NCI-H2171 treated with DMSO at 0.1 percent for 48 hours (cell line): ENCODE measurements at places on chromosomes 2 and 18.

DNA sequence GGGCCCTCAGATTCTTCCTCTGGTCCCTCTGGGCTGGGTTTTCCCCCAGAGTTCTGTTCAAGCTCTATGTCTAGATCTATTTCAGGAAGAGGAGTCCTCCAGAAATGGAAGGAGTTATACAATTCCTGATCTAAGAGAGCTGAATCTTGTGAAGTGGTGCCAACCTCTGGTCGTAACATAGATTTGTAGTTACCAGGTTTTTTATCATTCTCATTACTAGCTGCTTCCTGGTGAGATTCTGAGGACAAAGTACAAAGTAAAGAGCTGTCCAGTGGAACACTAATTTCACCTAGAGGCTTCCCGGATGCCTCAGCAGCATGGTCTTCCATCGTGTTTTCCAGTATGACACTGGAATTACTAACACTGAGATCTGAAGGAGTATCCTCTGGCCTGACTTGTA, 44.1 kb downstream of the PPP4R1 start:
- no peak for DNase-seq

- no peak for DNase-seq
Measured at GRCh38 chr2:55779459-55780421, 86.1 kb upstream of the PNPT1 start.

GRCh38 chr2:150259746-150260145, 227.7 kb downstream of the RND3 start:
- DNase-seq = no peak

- no peak for DNase-seq
Measured at GRCh38 chr2:223099561-223099960, 47.6 kb downstream of the KCNE4 start.

DNA sequence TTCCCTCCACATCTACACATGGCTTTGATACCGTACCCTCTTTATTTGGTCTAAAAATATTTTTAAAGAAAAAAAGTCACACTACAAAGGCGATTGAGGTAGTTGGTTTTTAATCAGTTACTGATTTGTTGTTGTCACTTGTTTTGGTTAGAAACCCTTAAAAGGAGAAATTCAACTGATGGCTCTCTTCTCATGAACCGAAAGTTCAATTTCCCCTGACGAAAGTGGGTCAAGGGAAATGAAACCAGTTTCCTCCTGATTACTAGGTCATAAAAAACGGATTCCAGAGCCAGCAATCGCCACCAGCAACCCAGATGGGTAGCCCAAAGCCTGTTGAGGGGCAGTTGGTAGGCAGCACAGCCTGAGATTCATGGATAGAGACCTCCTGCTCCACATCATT, 63.2 kb downstream of the DLGAP1 start:
- DNase-seq = no peak
